NCI-H1417 treated with DMSO at 0.1 percent for 48 hours (cell line): ENCODE measurements at places on chromosomes 5 and 9.

DNA sequence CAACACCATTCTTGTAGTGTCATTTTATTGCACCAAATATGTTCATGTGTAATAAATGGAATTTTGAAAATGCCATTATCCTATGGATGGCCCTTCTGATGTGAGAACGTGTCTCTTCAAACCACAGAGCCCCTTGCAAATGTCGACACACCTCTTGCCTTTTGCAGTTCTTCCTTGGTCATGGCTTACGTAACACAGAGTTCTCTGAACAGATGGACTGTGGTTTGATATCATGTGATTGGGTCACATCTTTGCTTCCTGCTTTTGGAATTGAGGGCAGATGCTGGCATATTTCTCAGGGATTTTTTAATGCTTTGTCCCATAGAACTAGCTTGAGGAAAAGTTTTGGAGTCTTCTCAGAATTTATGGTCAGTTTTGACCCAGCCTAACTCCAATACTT is 4.6 kb downstream of the TGFBR1 start:
- no peak for DNase-seq

GRCh38 chr5:77294185-77294584 is 83.7 kb downstream of the PDE8B start:
- no peak for DNase-seq

DNA sequence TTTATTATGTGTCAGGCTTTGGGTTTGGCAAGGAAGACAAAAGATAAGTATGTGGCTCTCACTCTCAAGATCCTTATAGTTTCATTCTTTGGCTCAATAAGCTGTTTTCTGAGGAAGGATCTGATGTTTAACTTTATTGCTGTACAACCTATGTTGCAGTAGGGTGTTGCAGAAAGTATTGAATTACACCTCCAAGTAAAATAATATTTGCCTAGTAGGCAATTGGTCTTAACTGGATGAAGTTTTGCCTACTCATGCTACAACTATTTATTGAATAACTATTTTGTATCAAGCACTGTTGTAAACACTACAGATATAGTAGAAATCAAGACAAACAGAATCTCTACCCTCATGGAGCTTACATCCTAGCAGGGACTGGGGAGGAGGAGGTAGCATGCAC is 169.7 kb downstream of the TAF11L14 start:
- DNase-seq: no peak

- DNase-seq: no peak
These were observed 500.5 kb downstream of the TMEM232 start for GRCh38 chr5:110225949-110226348.

DNA sequence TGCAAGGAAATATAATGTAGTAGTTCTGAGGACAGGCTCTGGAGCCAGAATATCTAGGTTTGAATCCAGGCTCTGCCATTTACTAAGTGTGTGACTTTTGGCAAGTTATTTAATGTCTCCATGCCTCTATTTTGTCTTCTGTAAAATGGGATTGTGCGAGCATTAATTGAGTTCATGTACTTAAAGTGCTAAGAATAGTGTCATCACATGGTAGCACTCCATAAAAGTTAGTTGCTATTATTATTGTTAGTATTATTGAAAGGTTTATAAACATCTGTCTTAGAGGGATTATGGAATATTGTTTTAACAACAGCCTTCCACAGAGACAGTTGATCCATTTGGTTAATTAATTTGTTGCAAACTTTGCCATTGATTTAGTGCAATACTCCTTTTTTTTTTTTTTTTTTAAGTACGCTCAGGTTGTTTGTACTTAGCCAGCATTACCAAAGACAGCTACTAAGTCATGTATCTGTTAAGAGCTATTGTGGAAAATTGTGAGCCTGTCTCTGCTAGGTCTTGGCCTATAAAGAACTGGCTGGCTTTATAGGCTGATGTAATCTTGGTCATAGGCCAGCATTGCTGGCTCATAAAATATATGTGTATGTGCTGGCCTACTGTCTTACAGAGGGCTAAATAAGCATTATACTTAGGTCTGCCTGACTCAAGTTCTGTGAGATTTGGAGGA is 174.7 kb downstream of the WDR70 start:
- no peak for DNase-seq

DNA sequence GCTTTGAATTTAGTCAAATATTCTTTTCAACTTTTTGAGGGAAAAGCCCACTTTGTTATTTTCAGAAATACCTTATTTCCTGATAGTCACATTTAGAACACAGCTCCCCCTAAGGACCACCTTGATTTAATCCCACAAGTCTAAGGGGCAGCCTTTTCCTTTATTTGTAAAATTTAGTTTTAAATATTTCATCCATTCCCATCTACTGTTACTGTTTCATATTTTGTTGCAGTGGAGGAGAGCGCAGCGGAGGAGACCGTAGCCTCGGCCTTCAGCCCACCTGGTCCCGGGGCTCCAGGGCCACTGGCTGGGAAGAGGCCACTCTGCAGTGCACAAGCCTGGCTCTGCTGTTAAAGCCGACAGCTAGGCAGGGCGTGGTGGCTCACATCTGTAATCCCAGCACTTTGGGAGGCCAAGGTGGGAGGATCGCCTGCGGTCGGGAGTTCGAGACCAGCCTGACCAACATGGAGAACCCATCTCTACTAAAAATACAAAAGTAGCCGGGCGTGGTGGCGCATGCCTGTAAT is 19.6 kb downstream of the LPCAT1 start:
- no peak for DNase-seq

- DNase-seq: no peak
These were observed 524.9 kb upstream of the ITGA1 start for GRCh38 chr5:52262844-52263243.

DNA sequence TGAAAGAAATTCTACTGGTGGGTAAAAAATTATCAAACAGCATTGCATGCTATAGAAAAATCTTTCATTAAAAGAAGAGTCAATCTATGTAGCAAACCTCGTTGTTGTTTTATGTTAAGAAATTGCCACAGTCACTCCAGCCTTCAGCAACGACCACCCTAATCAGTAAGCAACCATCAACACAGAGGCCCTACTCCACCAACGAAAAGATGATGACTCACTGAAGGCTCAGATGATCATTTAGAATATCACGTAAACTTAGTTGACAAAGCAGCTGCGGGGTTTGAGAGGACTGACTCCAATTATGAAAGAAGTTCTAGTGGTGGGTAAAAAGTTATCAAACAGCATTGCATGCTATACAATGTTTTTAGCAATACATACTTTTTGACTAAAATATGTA is 242.6 kb downstream of the DRD1 start:
- no peak for DNase-seq

GRCh38 chr9:130451509-130452388 is 7.0 kb downstream of the ASS1 start:
- peak; percentile 66 for DNase-seq

DNA sequence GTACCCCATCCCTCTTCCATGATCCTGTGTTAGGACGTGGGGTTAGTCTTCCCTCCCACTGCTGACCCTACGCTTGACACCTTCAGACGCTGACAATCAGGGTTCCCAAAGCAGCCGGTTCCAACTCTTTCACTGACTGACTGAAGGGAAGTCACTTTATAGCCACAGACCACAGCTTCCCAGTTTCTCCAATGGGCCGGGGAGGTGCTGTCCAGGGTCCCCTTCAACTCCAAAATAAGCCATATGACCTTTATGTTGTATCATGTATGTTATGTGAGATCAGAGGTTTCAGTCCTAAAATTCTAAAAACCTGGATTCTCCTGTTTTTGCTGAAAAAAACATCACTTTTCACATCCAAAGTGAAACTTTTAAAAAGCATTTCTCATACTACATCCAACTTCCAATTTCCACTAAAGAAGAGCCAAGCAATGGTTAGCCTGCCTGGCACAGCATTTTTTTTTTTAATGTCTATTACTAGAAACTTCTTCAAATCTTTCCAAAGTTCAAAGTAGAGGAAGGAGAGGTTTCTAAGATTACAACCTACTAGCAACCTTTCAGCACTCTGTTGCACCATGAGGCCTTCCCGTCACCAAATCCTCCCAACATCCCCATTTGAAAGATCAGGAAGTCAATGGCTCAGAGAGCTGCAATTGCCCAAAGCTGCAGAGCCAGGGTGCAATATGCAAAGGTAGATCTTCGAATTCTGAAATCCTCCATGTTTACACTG is 5.2 kb downstream of the EPB41L4B start:
- DNase-seq: no peak

DNA sequence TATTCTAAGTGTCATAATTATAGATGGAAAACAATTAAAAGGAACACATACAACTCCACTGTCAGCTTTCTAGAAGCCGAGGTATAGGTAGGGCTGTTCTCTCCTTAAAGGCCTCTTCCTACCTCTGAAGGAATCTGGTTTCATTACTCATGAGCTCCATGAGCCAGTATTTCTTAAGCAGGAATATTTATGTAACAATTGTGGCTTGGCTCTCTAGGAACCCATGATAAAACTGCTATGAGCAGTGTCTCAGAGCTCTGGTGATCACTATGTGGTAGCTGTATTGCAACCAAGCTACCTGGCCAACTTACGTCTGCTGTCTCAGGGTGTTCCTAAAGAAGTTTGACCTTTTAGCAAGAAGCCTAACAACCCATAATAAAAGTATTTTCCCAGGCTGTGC is 157.7 kb downstream of the CEP120 start:
- no peak for DNase-seq

DNA sequence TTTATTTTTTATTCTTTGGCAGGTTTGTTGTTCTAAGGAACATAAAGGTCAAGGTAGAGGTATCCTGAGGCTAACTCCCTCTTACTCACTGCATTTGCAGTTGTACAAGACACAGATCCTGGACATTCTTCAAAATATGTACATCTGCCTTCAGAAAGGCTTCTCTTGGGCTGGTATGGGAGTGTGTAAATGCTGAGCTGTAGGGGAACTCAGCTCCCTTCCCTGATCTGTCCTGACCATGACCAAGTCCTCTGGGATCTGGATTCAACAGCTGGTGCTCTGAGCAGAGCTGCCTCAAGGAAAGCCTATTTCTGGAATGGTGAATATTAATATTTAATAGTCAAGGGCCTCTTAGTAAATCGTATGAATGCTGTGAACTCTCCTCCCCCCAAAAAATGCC is 117.4 kb downstream of the PRKACG start:
- DNase-seq: no peak

DNA sequence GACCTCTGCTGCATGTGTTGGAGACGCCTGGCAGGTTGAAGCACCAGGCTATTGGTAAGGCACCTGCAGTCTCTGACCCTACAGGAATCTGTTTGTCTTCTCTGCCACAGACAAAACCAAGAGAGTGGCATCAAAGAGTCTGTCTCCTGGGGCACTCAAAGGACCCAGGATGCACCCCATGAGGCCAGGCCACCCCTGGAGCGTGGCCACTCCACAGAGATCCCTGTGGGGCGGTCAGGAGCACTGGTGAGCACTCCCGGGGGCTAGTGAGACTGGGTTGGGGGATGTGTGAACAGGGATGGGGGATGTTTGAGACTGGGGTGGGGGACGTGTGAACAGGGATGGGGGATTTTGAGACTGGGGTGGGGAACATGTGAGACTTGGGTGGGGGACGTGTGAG is 240.3 kb downstream of the CACNA1B start:
- DNase-seq: no peak

DNA sequence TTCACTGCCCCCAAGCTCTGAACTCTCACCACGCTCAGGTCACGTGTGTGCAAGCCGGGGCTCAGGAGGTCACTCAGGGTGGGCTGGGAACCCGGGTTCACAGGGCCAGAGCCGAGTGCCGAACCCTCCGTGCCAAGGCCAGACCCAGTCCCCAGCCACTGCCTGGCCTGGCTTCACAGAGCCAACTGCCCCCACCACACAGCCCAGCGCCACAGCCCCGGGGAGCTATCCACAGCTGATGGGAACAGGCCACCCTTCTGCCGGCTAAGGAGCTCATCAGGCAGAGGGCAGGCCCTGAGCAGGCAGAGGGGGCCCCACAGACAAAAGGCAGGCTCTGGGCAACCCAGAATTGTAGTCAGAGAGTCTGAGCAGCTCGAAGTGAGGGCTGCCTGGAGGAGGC is 117.0 kb downstream of the VAV2 start:
- no peak for DNase-seq

GRCh38 chr9:80177949-80178480 is 606.2 kb downstream of the TLE4 start:
- DNase-seq: no peak

- DNase-seq: no peak
These were observed 206.3 kb downstream of the CACNA1B start for GRCh38 chr9:138083873-138084272.

- DNase-seq: no peak
These were observed 85.0 kb upstream of the TAF11L2 start for GRCh38 chr5:17412760-17413671.

DNA sequence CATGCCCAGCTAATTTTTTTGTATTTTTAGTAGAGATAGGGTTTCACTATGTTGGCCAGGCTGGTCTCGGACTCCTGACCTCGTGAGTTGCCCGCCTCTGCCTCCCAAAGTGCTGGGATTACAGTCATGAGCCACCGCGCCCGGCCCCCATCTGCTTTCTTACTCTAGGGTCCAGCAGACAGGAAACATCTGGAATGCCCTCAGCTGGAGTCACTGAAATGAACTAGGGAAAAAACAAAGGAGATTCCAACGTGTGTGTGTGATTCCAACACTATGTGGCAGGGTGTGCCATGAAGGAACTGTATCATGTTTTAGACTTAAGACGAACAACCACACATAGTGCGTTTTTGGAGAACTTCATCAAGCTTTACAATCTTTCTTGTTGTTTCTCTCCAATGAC is 540.1 kb upstream of the DAP start:
- no peak for DNase-seq

GRCh38 chr5:33711094-33711679 is 180.6 kb downstream of the ADAMTS12 start:
- no peak for DNase-seq

DNA sequence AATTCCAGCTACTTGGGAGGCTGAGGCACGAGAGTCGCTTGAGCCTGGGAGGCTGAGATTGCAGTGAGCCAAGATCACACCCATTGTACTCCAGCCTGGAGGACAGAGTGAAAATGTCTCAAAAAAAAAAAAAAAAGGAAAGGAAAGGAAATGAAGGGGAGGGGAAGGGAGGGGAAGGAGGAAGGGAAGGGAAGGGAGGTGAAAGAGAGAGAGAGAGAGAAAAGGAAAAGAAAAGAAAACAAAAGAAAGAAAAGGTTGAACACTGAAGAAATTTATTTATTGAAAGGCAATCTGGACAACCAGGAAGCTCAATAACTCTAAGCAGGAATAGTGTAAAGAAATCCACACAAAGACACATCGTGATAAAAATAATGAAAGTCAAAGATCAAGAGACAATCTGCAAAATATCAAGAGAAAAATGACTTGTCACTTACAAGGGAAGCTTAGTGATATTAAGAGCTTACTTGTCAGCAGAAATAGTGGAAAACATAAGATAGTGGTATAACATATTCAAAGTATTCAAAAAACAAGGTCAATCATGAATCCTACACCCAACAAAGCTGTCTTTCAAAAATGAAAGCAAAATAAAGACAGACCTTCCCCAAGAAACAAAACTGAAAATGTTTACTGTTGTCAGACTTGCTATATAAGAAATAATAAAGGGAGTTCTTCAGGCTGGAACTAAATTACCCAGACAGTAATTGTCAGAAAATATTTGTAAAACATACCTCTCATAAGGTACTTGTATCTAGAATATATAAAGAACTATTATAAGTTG is 10.9 kb upstream of the RIMOC1 start:
- DNase-seq: no peak

- no peak for DNase-seq
These were observed 19.3 kb downstream of the CDKN2A start for GRCh38 chr9:21974722-21975409.
